ENCODE measurements at places on chromosomes 12 and 14.

GRCh38 chr12:16605642-16606116 is 283 bp downstream of the LMO3 start:
- no peaks in the 10 kb centered on the region for H3K36me3 ChIP-seq
- DNase-seq, result peak; percentile 24
- peaks cover 35% of the 10 kb centered on the region for H3K27me3 ChIP-seq
- H3K4me1 ChIP-seq, result peaks cover 5% of the 10 kb centered on the region

GRCh38 chr14:55756557-55756956 is 176.6 kb downstream of the KTN1 start:
- no peak for DNase-seq
- H3K27ac ChIP-seq, result no peak overlapping the region
- peaks cover 4% of the 10 kb centered on the region for H3K27me3 ChIP-seq
- H3K4me3 ChIP-seq, result no peak overlapping the region
- H3K36me3 ChIP-seq, result no peaks in the 10 kb centered on the region

- H3K27ac ChIP-seq, result no peak overlapping the region
- no peaks in the 10 kb centered on the region for H3K27me3 ChIP-seq
- no peaks in the 10 kb centered on the region for H3K4me1 ChIP-seq
- peaks cover 34% of the 10 kb centered on the region for H3K36me3 ChIP-seq
- H3K4me3 ChIP-seq, result no peak overlapping the region
Observed at GRCh38 chr12:57194253-57194652, 22.3 kb upstream of the NXPH4 start.

DNA sequence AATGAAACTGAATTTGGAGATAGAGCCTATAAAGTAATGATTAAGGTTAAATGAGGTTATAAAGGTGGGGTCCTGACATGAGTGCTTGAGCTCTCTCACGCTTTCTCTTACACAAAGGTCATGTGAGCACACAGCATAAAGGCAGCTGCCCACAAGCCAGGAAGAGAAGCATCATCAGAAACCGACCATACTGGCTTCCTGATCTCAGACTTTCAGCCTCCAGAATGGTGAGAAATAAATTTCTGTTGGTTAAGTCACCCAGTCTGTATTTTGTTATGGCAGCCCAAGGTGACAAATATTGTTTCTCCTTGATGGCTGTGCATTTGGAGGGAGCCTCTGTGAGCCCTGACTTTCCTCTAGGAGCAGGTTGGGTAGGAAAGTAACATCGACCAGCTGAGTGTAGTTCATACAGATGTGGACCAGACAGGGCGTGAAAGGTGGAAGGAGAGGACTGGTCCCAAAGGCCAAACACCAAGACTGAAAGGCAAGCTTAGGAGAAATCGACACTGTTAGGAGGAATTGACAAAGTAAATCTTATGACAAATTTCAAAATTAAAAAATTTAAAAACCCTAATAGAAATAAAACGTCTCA is 97.6 kb upstream of the SLC38A2 start:
- DNase-seq, result no peak
- H3K4me3 ChIP-seq, result no peak overlapping the region
- H3K36me3 ChIP-seq, result no peaks in the 10 kb centered on the region
- no peaks in the 10 kb centered on the region for H3K27me3 ChIP-seq

GRCh38 chr14:21346532-21347135 is 37.2 kb downstream of the SUPT16H start:
- H3K4me1 ChIP-seq, result no peaks in the 10 kb centered on the region
- no peak overlapping the region for H3K27ac ChIP-seq
- H3K27me3 ChIP-seq, result no peaks in the 10 kb centered on the region
- H3K4me3 ChIP-seq, result no peak overlapping the region
- peak; percentile 25 for DNase-seq
- H3K36me3 ChIP-seq, result peaks cover 11% of the 10 kb centered on the region

GRCh38 chr14:103830511-103831270 is 16.7 kb downstream of the PPP1R13B start:
- no peaks in the 10 kb centered on the region for H3K36me3 ChIP-seq
- DNase-seq, result no peak
- no peaks in the 10 kb centered on the region for H3K27me3 ChIP-seq
- H3K27ac ChIP-seq, result no peak overlapping the region

DNA sequence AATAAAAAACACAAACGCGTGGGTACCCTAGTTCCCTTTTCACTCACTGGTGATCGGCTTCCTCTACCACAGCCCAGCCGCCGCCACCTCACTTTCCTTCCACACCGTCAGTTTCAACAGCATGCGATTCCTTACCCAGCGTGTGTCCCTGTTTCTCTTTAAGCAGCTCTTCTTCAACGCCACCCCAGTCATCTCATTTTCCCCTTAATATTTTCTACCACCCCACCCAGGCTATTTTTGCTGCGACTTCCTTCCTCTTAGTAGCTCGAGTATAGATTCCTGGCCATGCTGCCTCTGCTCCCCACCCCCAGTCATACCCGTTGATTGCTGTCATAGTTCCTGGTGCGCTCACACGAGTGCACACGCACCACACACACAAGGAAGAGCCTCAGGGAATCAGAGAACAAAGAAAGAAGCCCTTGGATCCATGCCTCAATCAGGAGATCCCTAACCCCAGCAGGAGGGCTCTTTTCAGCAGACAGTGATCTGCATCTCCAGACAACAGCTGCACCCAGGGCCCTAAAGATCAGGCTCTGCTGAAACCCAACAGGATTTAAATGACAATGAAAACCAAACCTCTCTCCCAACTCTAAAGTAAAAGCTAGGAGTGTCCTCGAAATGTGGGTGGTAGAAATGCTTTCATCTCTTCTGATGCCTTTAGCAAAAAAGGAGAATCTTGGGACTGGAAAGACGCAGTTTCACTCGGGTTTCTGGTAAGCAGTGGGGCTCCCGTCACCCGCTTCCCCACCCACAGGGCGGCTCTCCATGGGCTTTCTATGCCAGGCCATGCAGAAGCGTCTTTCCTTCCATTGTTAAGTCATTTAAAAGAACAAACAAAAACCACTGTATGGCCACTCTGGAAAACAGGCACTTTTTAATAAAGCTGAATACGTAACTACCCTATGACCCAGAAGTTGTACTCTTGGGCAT is 23.8 kb downstream of the VPS37B start:
- H3K27ac ChIP-seq, result peak overlapping the region; percentile 73
- H3K27me3 ChIP-seq, result no peaks in the 10 kb centered on the region
- peak; percentile 79 for DNase-seq
- peak overlapping the region; percentile 49 for H3K4me3 ChIP-seq

DNA sequence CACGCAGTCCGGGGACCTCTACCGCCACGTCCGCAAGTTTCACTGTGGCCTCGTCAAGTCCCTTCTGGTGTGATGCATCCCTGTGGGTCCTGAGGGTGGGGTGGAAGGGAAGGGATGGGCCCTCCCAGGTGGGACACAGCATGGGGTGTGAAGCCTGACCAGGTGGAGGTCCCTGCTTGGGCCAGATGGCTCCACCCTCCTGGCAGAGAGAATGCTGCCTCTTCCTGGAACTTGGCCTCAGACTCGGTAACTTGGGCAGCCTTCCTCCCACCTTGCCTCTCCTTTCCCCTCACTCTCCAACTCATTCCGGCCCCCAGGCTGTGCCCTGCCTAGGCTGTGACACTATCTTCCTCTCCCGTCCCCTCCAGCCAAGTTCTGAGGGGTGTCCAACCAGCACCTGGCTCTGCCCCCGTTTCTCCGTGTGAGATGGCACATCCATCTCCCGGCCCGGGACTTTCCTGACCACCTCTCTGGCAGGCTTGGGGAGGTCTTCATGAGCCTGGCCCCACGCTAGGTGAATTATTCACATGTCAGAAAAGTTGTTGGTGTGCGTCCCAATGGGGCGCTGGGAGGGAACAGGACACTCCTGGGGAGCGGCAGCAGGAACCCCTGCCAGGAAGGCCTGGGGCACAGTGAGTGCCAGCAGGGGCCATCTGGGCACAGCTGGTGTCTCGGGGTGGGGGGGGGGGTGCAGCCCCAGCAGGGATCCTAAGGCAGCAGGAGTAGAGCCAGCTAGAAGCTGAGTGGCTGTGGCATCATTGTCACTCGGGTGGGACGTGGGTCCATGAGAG is 1.7 kb downstream of the ZBTB42 start:
- H3K4me3 ChIP-seq, result no peak overlapping the region
- no peak for DNase-seq
- no peak overlapping the region for H3K27ac ChIP-seq
- peaks cover 3% of the 10 kb centered on the region for H3K27me3 ChIP-seq
- H3K4me1 ChIP-seq, result peaks cover 24% of the 10 kb centered on the region

DNA sequence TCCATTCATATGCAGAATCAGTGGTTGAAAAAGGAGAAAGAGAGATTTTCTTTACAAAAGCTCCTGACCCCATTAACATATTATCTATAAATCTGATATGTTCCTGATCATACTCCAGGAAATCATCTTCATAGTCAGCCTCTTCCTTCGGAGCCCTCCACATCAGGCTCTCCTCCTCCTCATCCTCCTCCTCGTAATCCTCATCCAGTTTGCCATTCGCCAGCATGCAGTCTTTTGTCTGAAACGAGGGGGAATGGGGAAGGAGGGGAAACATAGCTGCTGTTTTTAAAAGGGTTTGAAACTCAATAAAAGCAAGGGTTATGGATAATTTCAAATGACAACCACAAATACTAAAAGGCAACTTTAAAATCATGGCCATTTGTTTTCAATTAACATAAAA is 60.9 kb downstream of the DICER1 start:
- H3K27me3 ChIP-seq, result no peaks in the 10 kb centered on the region
- H3K27ac ChIP-seq, result no peak overlapping the region
- H3K4me3 ChIP-seq, result no peak overlapping the region
- peaks cover 12% of the 10 kb centered on the region for H3K36me3 ChIP-seq
- no peaks in the 10 kb centered on the region for H3K4me1 ChIP-seq
- DNase-seq, result no peak

DNA sequence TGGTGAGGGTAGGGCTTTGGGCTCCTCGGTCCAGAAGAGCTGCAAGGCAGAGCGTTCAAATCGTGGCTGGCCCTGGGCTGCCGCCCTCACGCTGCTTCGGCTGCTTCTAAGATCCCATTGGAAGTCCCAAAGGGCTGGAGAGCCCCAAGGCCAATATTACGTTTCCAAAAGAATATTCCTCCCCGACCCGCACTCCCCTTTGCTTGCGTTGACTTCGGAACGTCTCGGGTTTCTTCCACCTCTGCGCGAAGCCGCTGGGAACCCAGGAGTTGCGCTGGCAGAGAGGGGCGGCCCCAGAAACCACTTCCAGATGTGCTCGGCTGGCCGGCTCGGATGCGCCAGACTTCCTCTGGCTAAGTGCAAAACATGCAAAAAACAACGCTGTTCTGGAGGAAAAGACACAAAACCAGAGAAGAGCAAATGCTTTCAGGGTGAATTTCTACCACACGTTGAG is at the start of gene GLT8D2:
Gene GLT8D2 (minus strand): TSS at position 285 of the 454 bp plus-strand sequence. CDS start 30,539 bp downstream, outside the sequence.
- peak within 1 kb of the TSS; percentile 70 for H3K27ac ChIP-seq
- H3K4me3 ChIP-seq, result peak within 1 kb of the TSS; percentile 75
- DNase-seq, result peak; percentile 77
- no peaks in the 10 kb centered on the region for H3K36me3 ChIP-seq
- peaks cover 15% of the 10 kb centered on the region for H3K4me1 ChIP-seq

DNA sequence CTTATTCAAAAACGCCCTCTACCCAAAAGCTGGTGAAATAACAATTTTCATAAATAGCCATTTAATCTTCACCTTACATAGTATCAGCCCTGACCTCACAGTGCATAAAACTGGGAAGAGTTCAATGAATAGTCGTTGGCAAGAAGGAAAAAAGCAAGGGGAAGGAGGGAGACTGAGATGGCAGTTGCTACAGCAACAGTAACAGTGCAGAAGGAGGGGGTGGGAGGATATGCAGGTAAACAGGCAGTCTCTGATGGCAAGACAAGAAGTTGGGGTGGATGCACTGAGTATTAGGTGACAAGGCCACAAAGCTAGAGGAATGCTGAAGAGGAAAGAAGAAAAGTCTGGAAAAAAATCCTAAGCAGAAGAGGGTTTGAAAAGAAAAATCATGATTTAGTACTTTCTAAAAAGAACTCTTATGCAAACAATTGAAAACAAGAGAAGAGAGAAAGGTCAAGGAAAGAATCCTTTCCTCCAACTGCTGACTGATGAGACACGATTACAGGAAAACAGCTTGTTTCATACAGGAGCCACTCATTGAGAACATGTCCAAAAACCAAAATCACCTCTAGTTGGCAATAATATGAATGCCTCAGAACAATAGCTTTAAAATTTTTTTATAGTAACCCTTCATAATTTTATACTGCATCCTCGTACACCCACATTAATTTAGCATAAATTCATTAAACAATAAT is 56.0 kb downstream of the DCAF5 start:
- no peaks in the 10 kb centered on the region for H3K36me3 ChIP-seq
- peaks cover 24% of the 10 kb centered on the region for H3K4me1 ChIP-seq
- no peaks in the 10 kb centered on the region for H3K27me3 ChIP-seq

DNA sequence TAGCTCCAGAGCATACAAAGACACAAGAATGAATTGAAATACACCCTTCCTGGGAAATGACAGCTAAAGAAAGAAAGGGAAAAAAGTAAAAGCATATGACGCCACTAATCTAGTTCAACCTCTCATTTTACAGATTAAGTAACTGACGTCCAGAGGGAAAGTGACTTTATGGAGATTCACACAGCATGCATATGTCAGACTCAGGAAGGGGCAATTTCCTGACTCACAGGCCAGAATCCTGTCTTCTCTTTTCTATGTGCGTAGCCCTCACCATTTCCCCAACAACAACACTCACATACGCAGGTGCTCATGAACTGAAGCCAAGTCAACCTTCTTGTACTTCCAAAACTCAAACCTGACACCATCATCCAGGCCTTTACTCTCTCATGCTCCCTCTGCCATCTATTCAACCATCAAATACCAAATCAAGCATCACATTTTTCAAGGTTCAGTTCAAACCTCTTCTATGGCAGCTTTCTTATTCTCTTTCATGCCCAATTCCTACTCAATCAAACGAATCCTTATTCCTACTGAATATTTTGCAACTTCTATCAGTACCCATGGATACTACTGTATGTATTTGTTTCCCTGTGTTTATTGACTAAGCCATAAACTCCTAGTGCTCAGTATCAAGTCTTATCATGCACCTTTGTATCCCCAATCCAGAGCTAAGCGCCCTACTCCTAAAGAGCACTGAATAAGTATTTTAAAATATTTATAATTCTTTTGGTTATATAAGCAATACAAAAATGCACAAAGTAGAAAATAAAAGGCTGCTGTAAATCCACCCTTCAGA is 52.8 kb downstream of the STXBP6 start:
- no peak for DNase-seq
- no peak overlapping the region for H3K4me3 ChIP-seq
- peaks cover 5% of the 10 kb centered on the region for H3K4me1 ChIP-seq
- no peak overlapping the region for H3K27ac ChIP-seq
